Renal cortical epithelial cell (primary cell): ENCODE measurements at places on chromosomes 1 and 21. TPM values are rescaled to one million over a fixed set of nuclear protein-coding genes. Genes with fewer than 3 reads are reported as not detected.

DNA sequence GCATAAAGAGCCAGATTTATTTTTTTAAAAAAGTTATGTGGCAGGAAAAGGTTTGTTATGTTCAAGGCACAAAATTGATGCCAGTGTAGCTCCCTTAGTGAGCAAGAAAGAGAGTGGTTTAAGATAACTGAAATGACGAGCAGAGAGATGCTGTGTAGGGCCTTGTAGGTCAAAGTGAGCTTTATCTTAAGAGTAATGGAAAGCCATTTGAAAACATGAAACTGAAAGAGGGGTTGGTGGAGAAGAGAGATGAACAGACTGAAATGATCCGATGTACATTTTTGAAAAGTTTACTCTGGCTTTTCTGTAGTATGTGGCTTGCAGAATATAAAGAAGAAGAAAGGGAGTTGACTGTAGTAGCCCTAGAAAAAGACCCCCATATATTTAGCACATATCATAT, 383.6 kb downstream of the PLA2G4A start:
- no peak for DNase-seq

DNA sequence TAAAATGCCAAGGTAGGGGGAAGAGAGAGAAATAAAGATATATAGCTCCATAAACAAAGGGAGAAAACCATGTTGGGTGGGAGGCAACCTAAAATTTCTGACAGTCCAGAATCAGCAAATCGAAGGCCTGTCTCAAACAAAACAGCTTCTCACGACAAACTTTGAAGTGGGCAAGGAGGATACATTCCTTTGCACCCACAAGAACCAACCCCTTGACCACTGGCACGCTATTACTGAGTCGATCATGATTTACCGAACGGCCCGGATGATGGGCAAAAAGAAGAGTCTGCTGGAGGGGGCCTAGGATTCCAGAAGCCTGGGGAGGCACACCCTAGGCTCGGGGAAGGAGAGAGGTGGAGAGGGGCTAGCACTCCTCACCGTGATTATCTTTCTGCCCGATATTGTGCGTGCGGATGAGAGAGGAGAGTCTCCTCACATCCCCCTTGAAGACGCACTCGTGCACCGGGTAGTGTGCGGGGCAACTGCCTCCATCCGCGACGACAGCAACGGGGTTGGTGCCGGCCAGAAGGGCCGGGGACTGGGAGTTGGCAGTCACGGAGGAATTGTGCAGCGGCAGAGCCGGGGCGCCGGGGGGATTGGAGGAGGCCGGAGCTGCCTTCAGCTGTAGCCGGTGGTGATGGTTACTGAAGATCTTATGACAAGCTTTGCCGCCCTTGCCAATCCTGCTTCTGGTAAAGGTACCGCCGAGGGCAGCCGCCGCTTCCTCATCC, 756 bp downstream of the ANKRD13C start:
- DNase-seq, result peak; percentile 83

Gene KRTAP12-2
- not detected in 2 replicates for total RNA-seq

DNA sequence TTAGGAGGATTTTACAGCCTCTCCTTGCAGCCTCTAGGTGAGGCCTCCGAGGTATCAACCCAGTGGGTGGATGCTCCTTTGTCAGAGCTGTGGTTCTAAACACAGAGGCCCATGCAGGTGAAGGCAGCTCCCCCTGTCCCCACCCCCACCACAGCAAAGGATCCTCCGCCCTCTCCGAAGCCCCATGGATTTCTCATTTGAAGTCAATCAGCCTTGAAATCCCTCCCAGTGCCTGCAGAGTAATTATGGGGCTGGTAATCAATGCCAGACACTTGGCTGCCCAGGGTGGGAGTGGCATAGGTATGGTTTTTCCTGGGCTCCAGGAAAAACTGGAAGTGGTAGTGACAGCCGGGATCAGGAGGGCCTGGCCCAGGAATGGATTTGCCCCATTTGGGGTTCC, 119.5 kb upstream of the CSF3R start:
- DNase-seq, result no peak

DNA sequence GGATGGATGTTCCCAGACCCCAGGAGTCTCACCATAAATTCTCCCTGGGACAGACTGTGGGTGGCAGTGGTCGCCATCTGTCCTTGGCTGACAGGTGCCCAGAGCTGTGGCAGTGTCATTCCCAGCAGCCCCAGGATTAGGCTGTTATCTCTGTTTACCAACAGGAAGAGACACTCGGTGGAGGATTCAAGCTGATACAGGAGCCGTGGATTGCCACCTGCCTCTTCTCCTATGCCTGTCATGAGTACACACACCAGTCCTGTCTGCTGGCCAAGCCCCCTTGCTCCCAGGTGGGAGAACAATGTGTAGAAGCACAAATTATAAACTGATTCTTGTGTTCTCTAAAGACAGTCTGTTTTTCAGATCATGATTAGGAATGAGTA, 152.6 kb downstream of the ETS2 start:
- no peak for DNase-seq
